ENCODE measurements at places on chromosomes 1 and 21.

DNA sequence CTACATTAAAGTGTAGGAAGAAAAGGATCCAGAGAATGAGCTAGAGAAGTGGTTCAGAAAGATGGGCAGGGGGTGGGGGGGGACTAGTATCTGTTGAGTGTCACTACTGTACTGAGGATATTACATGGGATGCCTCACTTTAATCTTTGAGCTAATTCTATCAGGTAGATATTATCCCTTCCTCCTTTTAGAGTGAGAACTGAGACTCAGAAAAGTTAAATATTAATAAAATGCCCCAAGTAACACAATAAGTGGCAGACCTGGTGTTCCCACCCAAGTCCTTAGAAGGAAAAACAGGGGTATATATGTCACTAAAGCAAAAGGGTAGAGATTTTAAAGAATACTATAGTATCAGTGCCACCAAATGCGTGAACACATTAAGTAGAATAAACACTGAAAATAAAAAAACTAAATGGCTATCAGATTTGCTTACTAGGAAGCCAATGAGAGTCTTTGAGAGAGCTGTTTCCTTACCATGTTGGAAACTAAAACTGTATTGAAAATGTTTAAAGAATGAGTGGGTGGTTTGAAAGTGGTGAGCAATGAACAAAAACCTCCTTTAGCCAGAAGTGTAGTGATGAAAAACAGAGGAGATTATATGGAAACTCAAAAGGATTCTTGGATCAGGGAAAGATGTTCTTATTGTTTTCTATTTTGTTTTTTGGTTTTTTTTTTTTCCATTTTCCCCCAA lies 230.8 kb downstream of the BARHL2 start:
- no peak for DNase-seq

- no peak for DNase-seq
These were observed 77.9 kb upstream of the KCNJ15 start for GRCh38 chr21:38178653-38179470.

DNA sequence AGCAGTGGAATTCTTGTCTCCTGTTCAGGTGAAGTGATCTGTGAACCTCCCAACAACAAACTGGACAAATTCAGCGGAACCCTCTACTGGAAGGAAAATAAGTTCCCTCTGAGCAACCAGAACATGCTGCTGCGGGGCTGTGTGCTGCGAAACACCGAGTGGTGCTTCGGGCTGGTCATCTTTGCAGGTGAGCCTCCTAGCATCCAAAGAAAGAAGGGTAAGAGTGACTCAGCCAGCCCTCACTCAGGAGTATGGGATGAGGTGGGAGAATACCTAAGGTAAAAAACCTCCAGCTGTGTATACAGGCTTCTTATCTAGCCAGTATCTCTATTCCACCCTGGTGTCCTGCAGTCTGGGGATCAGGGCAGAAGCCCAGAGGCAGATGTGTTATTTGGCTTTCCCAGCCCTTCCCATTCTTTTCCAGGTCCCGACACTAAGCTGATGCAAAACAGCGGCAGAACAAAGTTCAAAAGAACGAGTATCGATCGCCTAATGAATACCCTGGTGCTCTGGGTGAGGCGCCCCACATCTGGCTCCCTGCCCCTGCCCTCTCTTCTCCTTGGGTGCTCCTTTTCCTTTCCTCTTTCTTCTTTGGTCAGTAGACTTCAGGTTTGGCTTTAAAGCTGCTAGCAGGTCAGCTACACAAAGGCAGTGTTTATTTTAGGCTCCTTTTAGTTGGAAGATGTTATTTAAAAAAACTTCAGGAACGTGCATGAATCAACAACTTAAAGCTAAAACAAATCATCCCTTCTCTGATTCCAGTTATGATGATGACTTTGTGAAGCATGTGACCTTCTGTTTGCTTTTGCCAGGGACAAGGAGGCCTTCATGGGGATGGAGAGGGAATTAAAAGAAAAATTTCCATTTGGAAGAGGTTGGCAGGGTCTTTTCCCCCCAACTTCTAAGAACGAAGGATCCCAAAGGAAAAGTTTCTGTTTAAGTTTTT lies 9.0 kb downstream of the ATP8B2 start:
- DNase-seq, result no peak

GRCh38 chr1:90394247-90394646 lies 322.9 kb downstream of the BARHL2 start:
- no peak for DNase-seq

GRCh38 chr1:48356901-48357300 lies 115.1 kb downstream of the SPATA6 start:
- no peak for DNase-seq

- DNase-seq, result no peak
These were observed 11.8 kb downstream of the SLC6A9 start for GRCh38 chr1:44019466-44019948.

DNA sequence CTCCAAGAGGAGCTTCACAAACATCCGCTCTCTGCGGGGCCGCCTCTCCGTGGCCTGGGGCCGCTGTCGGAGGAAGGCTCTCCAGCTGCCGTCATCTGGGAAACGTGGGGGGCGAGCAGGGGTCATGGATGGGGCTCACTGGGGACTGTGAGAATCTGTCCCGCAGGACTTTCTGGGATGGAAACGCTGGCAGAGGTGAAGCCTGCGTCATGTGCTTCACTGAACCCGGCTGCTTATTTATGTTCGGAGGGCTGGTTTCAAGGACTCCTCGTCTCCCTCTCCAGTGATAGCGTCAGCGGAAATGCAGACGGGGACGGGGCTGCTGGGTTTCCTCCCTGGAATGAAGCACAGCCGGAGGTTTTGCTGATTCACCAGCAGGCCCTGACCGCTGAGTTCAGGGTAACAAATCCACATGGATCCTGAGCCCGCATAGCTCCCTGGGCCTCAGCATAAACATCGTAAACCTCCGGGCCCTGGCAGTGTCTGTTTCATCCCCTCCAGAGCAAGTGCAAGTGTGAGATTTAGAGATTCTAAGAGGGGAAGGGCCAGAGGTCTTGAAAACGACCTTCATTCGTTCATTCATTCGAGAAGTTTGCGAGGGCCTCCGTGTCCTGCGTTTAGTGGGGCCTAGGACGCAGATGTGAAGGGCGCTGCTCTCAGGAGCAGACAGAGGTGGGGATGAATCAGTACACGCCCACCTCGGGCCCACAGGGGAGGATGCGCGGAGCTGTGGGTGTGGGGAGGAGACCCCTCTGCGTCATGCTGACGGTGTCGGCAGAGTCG lies 7.0 kb upstream of the POFUT2 start:
- DNase-seq, result no peak

- DNase-seq, result no peak
These were observed 126.1 kb downstream of the CACHD1 start for GRCh38 chr1:64595871-64596515.

GRCh38 chr1:66679140-66679539 lies 73.1 kb upstream of the DYNLT5 start:
- DNase-seq, result no peak

DNA sequence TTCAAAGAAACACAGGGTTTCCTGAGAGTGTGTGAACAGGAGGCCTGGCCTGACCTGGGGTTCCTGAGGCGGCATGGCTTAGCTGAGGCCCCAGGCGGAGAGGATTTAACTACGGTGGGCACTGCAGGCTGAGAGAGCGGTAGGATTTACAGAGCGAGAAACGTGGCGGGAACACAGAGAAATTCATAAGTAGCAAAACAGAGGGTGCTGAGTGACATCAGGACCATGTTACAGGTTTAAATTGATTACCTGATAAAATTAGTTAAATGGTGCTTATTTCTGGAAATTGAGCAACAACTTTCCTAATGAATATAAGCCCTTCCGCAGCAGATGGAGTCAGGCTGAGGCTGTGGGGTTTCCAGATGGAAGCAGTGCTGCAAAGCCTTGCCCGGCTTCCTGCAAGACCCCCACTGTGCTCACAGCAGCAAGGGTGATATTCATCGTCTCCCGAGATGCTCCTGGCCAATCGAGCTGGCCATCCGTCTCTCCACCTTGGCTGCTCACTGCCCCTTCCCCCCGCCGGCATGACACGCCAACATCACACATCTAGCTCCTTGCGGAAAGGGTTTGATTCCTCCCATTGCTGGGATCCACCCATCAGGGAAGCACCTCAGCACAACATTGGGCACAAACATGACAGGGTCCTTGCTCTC lies 69.4 kb upstream of the MORC3 start:
- no peak for DNase-seq
